Peyer's patch (tissue), 4 donors: ENCODE measurements at places on chromosomes 1 and 21.

- no peak for DNase-seq
Observed at GRCh38 chr1:244497805-244498204, 36.7 kb downstream of the CATSPERE start.

GRCh38 chr1:32464716-32465577 lies at the start of gene ZBTB8B:
Gene ZBTB8B, plus strand, starts transcription at chr1:32465072. Its CDS starts 5,553 bp downstream, at chr1:32470625.
- no peak for DNase-seq

- DNase-seq = no peak
Observed at GRCh38 chr1:98949621-98950020, 55.0 kb downstream of the PLPPR5 start.

- no peak for DNase-seq
Observed at GRCh38 chr1:22224091-22224490, 81.2 kb upstream of the WNT4 start.

GRCh38 chr1:234212764-234213657 lies 160.2 kb upstream of the COA6 start:
- no peak for DNase-seq

DNA sequence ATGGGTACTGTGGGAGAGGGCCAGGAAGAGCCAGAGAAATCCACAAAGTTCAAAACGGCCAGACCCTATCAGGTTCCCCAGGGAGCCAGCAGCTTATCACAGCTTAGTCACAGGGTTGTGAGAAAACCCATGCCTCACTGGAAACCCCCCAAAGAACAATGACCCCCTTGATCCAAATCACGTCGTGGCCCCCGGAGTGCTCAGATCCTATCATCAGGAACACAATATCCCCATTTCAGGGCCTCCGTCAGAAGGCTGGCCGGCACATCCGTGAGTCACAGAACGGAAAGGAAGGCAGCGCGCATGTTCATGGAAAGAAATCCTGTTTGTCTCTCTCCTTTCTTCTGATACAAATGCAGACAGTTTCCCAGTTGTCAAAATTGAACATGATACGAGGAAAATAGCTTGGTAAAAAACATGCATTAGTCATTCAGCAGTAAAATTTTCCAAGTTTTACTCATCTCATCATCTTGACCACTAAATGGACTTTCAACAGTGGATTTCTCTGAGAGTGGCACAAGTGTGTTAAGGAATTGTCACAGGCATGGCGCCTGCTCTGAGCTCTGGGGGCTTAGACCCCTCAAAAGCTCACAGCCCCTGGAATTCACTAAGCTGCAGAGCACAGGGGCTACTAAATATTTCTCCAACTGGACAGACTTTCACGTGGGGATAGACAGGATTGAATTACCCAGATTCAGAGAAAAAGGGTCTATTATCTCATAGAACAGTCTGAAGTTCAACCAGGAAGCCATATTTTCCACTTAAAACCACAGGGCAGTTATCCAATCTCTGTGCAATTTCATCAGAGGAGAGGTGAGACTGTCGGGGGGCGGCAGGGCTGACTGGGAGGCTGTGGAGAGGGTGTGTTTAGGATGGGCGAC lies 124.8 kb downstream of the RIPK4 start:
- no peak for DNase-seq

- no peak for DNase-seq
Observed at GRCh38 chr21:37579356-37579755, 212.8 kb downstream of the DYRK1A start.

DNA sequence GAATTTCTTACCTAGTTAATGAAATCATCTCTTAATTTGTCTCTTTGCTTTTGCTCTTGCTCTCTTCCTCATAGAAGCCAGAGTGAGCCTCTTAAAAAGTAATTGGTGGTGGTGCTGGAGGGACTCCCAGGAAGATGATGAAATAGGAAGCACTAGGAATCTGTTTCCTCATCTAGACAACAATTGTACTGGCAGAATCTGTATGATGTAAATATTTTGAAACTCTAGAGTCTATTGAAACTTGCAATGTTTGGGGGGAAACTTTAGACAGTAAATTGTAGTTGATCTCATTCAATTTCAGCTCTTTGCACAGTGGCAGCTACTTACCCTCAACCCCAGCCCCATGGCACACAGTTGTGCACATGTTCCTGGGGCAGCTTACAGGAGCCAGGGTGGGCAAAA lies 10.6 kb downstream of the RGSL1 start:
- DNase-seq = no peak

DNA sequence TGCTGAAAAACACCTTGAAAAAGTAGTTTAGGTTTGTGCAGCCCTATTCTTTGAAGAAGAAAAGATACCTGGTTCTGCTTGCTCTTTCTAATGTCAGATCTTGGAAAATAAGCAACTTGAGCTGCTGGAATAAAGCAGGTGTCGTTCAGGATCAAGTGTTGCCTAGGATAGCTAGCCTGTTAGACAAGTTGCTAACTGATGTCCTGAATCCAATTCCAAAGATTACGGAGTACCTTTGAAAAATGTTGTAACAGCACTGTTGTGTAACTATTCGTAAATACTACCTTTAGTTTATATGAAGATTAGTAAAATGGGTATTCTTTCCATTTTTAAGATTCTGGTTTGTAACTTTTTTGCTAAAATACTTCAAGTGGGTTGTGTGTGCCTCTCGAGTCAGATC lies 151.5 kb downstream of the CLEC20A start:
- no peak for DNase-seq

- DNase-seq = no peak
Observed at GRCh38 chr1:234769986-234770795, 160.2 kb upstream of the IRF2BP2 start.

DNA sequence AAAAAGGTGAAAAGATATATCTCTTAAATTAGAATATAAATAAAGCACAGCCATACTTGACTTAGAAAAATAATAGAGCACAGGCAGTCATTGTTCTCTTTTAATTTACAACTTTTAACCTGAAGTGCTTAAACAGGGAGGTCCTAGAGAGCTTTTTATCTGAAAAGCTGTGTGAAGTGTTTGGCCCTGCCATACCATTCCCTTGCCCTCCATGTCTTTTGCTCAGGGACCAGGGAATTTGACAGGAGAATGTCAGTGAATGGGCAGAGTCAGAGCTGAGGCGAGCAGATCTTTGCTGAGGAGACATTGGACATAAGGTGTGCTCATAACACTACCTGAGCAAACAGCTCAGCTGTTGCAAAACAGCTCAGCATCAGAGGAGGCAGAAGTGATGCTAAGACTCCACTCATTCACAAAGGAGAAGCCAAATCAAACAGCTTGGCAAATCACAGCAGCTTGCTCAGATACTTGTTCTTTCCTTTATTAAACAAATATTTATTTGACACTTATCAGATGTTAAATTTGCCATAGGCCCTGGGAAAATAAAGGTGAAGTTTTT lies 14.9 kb upstream of the MGST3 start:
- DNase-seq = no peak

- no peak for DNase-seq
Observed at GRCh38 chr1:80657044-80657643, 1143.6 kb upstream of the ADGRL2 start.

- no peak for DNase-seq
Observed at GRCh38 chr1:12546771-12547585, 71.0 kb downstream of the DHRS3 start.

- no peak for DNase-seq
Observed at GRCh38 chr1:193443886-193444285, 257.5 kb upstream of the B3GALT2 start.

DNA sequence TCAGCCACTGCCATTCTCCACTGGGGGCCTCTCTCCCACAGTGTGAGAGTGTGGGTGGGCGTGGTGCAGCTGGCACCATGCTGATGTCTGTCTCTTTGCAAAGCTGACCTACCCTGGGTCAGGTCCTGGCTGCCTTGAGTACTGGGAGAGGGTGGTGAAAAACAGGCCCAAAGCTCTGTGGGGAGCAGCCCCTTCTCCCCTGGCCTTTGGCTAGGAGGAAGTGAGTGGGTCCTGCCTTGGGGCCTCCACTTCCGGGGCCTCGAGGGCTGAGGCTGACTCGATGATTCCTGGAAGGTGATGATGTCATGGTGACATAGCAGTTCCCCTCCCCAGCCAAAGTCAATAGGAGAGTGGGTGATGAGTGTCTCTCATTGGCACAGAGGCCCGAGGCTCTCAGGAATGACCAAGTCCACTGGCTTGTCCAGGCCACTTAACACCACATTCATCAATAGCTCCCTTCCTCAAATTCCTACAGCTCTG lies 53.0 kb downstream of the IER5 start:
- no peak for DNase-seq

DNA sequence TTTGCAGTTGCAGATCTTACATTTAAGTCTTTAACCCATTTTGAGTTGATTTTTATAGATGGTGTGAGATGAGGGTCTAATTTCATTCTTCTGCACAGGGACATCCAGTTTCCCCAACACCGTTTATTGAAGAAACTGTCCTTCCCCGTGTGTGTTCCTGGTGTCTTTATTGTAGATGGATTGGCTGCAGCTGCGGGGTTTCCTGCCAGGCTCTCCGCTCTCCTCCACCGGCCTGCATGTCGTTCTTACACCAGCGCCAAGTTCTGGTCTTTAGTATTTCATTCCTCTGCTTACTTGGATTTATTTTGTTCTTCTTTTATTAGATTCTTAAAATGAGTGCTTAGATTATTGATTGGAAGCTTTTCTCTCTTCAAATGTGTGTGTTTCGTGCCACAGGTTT lies 98.9 kb upstream of the COL6A1 start:
- DNase-seq = no peak

GRCh38 chr1:224497714-224498573 lies 63.3 kb upstream of the WDR26 start:
- DNase-seq = no peak

- no peak for DNase-seq
Observed at GRCh38 chr1:161935264-161935663, 88.4 kb downstream of the OLFML2B start.

DNA sequence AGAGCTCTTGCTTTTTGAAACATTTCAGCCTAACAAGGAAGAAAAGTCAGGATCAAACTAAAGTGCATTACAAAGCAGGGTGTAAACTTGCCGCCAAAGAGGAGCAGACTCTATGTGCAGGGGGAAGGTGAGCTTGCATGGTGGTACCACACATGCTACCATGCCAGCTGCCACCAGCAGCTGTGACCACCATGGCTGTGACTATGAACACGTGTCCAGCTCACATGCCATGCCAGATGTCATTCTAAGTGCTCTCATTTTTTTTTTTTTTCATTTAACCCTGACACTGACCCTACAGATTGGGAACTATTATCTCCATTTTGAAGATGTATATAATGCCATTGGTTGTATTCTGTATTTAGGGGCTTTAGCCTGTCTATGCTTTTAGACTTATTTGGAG lies 79.0 kb downstream of the PCP4 start:
- no peak for DNase-seq

DNA sequence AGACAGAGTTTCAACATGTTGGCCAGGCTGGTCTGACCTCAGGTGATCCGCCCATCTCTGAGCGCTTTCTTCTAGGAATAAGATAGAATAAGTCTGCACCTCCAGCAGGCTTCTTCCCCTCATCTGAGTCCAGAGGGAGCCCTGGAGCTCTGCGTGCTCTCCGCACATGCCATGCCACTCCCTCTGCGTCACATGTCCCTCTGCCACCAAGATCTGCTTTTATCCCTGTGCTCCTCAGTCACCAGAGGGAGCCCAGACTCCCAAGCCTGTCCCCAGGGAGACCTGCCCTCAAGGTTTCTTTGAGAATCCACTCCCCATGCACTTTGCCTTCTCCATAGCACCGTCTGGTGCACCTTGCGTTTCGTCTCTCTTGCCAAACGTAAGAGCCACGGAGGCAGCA lies 213.0 kb downstream of the CAMTA1 start:
- DNase-seq = no peak

DNA sequence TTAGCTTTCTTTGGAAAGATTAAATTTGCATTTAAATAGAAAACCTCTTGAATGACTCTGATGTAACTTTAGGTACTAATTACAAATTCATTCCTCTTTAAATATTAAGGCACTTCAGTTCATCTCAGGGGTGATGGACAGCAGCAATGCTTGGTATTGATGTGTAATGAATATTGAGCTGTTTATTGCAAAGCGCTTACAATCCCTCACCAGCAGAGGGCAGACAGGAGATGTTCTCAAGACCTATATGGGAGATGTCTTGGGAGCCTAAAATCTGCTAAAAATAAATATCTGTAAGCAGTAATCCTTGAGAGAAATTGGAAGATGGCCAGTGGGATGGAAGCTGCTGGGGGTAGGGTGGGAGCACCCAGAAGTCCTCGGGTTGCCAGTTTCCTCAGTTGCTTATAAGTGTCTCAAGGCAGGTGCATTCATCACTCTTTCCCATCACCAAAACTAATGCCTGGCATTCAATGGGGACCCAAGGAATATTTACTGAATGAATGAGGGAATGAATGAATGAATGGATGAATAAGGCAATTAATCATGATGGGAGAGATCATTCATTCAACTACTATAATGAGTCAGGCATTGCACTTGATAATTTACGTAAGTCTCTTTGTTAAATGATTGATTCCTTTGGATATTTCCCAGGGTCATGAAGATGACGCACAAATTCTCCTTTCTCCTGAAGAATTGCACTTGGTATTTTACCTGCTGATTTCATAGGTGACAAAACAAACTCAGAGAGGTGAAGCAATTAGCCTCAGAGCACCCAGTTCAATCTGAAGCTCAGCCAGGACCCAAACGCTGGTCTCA lies 2.3 kb downstream of the KLHDC8A start:
- peak; percentile 70 for DNase-seq

DNA sequence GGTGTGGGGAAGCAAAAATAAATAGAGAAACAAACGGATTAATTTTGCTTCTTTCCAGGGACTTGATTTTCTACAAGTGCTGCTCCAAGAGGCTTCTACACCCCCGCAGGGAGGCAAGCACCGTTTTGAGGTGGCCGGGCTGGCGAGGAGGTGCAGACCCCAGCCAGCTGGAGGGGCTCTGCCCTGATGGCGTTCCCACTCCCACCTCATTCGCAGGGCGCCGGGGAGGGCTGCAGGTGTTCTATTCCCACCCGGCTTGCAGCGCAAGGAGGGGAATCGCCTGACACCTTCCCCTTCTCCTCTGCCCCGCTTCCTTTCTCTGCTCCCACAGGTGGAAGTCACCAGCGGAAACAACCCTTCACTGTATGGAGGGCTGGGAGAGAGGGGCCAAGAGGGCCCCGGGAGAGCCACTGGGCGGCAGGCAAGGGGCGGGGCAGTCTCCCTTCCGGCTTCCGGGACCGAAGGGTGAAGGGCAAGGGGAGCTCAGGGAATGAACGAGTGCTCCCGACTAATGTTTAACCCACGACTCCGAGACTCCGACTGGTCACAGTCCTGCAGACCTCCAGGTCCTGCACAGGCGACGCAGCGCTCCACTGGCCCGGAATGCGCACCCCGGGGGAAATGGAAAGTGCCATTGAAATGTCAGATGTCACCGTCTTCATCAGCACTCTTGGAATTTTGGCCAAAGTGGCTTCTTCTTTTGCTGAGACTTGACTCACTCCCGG lies 29.1 kb downstream of the TEX35 start:
- DNase-seq = peak; percentile 60
